GM20000 (cell line): ENCODE measurements at places on chromosomes 2 and 18.

GRCh38 chr2:75787532-75788132 is 76.9 kb upstream of the GCFC2 start:
- DNase-seq: peak; percentile 19

DNA sequence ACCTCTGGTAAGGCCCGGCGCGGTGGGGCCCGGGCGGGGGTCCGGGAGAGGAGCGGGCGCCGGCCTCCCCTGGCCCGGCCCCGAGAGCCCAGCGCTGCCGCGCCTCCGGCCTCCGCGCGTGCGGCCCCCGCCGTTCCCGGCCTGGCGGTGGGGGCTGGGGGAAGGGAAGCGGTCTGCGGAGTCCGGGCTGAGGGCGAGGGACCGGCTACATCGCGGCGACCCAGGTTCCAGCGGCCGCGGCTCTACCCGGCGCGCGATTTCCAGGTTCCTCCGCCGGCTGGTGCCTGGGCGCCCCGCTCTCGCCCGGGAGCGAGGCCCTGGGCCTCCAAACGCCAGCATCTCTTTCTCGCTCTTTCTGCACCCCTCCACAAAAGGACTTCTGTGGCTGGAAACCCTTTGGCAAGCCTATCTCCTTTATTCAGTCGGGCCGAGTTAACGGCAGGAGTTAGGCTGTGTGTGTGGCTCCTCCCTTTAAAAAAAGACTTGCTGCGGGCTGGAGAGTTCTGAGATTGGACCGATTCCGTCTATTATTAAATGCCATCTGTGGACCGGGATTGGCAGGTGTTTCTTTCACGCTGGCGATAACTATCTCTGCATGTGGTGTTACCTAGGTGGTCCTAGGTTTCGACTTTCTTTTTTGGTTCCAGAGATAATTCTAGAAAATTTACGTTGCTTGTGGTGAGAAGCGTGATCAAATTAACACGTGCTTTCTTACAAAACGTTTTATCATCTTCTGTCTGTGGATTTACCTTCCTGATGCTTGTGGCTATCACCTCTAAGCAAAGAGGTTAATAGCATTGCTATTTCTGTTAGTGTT is 592 bp downstream of the ME2 start:
- DNase-seq: no peak

DNA sequence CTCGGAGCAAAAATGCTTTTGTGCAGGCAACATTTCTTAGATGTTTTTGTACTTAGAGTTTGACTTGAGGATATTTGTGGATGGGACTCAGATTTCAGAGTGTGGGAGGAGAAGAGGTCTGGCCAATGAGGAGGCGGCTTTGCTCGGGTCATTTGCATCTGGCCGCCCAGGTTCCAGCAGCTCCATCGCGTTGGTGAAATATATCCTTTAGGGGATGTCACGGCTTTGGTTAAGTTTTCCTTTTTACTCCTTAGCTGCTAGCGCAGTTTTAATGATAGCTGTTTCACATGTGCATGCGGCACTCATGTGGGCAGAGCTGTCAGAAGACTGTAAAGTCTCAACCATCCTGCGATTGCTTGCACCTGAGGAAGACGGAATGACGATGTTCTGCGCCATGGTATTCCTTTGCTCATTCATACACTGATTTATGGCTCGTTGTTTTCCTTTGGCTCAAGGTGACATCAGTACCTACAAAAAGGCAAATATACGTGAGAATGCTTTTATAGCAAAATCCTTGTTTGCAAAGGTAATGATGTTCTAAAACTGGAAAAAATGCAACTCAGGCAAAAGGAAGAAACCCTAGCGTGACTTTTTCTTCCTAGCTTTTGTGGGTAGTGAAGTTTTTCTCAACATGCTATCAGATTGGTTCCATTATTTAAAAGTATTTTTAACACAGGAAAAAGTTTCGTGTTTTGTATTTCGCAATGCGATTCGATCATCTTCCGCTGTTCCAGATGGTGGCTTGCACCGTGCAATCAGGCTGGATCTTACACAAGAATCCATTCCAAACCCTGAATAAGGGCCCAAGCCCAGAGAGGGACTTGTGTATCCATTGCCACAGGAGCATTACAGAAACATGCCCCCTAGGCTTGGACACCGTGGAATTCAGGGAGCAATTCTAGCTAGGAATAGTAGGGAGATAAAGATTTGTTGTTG is 70.5 kb upstream of the ZNF516 start:
- no peak for DNase-seq

- DNase-seq: no peak
Observed at GRCh38 chr18:39051013-39051412, 1485.4 kb upstream of the CELF4 start.

DNA sequence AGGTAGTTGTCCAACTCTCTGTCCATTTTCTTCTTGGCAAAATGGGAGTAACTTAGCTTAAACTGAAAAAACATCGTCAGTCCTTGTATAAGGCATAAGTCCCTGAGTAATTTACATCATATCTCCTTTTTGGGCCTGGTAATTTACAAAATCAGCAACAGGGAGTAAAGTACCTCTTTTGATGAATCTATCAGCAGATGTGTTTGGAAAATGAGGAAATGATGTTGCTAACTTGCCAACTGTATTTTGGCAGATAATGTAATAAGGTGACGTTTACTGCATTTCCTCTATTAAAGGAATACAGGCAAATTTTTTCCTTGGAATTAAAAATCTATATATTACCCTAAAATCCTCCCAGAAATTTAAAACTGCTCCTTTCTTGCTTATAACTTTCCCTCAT is 29.2 kb downstream of the ANKRD44 start:
- DNase-seq: no peak
